Thymus (tissue), 14 donors: ENCODE measurements at places on chromosomes 3 and 15. TPM values are rescaled to one million over a fixed set of nuclear protein-coding genes. Genes with fewer than 3 reads are reported as not detected.

Gene SMAD3
- 8.8 TPM for total RNA-seq

Gene UBL7
- total RNA-seq: 78.3 TPM

Gene WDR49
- total RNA-seq: 0.90 TPM

Gene RUVBL1
- 75.0 TPM for total RNA-seq

Gene GTF2A2
- total RNA-seq: 90.2 TPM

Gene SCAANT1
- not detected for total RNA-seq

Gene CRTC3
- total RNA-seq: 5.8 TPM

Gene ATP13A5
- total RNA-seq: 0.05 TPM

Gene CLRN1
- total RNA-seq: under 0.01 TPM

Gene PLA1A
- 1.1 TPM for total RNA-seq

Gene GABRR3
- 0.05 TPM for total RNA-seq

Gene RYK
- 40.9 TPM for total RNA-seq

Gene RTP3
- not detected for total RNA-seq

Gene ZIC1
- total RNA-seq: not detected

Gene RYR3
- 1.4 TPM for total RNA-seq

Gene SPATA12
- 0.05 TPM for total RNA-seq

Gene ARHGAP11A
- total RNA-seq: 25.2 TPM

Gene GMNC
- total RNA-seq: 0.05 TPM

Gene TLR9
- total RNA-seq: 0.66 TPM

Gene CORO2B
- total RNA-seq: 0.57 TPM

Gene SCN5A
- total RNA-seq: 0.05 TPM

Gene KLHL25
- total RNA-seq: 3.7 TPM

Gene EOMES
- total RNA-seq: 1.4 TPM

Gene CHD2
- 78.7 TPM for total RNA-seq

Gene ANKRD34C
- total RNA-seq: under 0.01 TPM

Gene PIERCE2
- total RNA-seq: 1.9 TPM

Gene IL12A
- total RNA-seq: 0.52 TPM

Gene CLDN16
- total RNA-seq: 0.52 TPM

Gene EPHA3
- 1.9 TPM for total RNA-seq

Gene CAMP
- total RNA-seq: 7.8 TPM

Gene GPR62
- total RNA-seq: 0.05 TPM

Gene TMEM207
- total RNA-seq: not detected

Gene KIF15
- total RNA-seq: 43.4 TPM

Gene PFKFB4
- 6.1 TPM for total RNA-seq
